ENCODE measurements at places on chromosomes 12 and 14. TPM values are rescaled to one million over a fixed set of nuclear protein-coding genes. Genes with fewer than 3 reads are reported as not detected.
A peak's percentile ranks its signal among the peaks of the same experiment; 100 is the strongest.

HVCN1 gene
- total RNA-seq = 11.5 TPM

IPO8 gene
- total RNA-seq = 30.1 TPM

NR4A1 gene
- total RNA-seq = 11.7 TPM

GLT8D2 gene
- total RNA-seq = not detected

IL26 gene
- total RNA-seq = not detected

SLCO1C1 gene
- total RNA-seq = not detected

TEX22 gene
- 0.67 TPM for total RNA-seq

FOXG1 gene
- total RNA-seq = not detected

FAM186B gene
- total RNA-seq = not detected

WIF1 gene
- not detected for total RNA-seq

NTN4 gene
- not detected for total RNA-seq

TPPP2 gene
- total RNA-seq = not detected

GRCh38 chr14:73143003-73143402 lies 6.7 kb downstream of the PSEN1 start:
- DNase-seq = no peak

DNA sequence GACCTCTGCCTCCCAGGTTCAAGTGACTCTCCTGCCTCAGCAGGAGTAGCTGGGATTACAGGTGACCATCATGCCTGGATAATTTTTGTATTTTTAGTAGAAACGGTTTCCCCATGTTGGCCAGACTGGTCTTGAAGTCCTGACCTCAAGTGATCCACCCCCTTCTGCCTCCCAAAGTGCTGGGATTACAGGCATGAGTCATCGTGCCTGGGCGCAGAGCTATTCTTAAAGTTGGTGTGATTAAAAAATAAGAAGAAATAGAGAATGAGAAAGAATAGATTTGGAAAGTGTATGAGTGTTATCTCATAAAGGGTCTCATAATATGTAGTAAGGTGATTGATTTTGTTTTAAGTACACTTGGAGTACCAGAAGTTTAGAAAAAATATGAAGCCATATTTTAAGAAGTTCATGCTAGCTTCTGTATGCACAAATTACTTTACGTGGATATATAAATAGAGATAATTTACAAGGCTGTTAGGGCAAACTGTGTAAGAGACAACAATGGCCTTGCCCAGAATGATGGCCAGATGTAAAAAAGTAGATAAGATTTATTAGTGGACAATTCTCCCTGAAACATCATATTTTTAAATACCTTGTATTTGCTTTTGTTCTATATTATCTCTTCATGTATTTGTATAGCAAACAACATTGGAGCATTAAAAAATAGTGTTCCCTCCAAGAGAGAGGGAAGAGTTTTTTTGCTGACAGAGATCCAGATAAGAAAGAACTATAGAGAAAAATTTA lies 1108.5 kb downstream of the SLC16A7 start:
- no peak for DNase-seq

- peak; percentile 27 for DNase-seq
Observed at GRCh38 chr12:87861791-87862190, 167.4 kb downstream of the C12orf50 start.

DNA sequence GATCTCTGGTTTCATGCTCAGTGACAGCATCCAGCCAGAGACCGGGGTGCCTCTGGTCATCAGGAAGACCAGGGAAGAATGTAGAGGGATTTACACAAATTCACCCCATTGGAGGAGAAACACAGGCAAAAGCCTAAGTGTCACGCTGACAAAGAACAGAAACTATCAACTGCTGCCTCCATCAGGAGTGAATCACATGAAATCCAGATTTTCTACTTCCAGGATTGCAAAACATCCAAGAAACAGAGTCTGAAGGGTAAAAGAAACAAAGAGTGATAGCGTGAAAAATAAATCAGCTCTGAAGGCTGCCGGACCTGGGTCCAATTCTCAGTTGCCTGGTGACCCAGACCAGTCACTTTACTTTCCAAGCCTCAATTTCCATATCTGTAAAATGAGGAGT lies 136.1 kb upstream of the MAP1LC3B2 start:
- no peak for DNase-seq

DNA sequence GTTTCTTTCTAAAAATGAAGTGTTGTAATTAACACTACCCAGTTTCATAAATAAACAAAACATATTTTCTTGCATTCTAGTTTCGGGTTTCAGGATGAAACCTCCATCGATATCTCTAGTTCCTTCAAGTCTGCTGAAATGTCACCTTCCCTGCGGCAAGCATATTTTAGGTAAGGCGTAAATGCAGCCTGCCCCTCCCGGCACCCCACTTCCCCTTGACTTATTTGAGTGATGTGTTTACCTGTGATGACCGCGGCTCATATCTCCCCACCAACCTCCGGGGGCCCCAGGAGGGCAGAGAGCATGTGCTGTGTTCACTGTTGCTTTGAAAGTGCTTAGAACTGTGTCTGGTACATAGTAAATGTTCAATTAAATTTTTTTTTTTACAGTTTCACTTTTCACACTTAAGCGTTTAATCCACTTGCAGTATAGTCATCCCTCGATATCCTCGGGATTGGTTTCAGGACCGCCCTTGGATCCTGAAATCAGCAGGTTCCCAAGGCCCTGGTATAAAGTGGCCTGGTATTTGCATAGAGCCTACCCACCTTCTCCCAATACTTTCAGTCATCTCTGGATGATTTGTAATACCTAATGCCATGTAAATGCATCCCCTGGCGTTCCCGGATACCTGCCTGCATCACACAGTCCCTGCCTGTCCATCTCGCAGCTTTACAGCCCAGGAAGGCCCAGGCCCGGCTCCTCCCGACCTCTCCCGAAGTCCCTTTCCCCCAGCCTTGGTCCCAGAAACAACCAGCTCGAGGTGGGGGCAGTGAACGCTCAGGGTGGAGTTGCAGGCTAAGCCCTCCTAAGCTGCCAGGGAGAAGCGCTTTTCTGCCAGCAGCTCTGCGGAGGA lies 40.2 kb upstream of the FBRSL1 start:
- no peak for DNase-seq

- DNase-seq = no peak
Observed at GRCh38 chr14:91029456-91030217, 30.8 kb downstream of the RPS6KA5 start.

GRCh38 chr14:38485026-38485425 lies 229.1 kb upstream of the CLEC14A start:
- DNase-seq = no peak

DNA sequence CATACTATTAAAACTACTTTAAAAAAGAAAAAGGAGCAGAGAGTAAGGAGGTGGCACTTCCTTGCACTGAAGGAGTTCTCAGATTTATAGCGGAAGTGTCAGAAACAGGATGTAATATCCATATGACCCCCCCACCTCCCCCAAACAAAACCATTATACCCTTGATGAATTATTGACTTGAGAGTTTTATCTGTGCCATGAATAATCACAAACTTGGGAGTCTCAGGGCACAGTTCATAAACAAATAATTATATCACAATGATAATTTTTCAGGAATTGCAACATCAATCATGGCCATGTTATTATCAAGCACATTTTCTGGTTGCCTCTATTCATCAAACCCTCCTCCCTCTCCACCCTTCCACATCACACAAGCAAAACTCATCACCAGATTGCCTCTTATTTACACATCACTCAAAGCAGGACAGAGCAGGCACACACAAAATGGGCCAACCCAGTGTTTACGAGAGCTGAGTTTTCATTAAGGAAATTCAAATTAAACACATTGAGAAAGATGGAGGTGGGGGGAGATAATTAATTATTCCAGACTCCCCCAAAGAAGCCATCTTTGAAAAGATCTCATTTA lies 141.4 kb downstream of the EGLN3 start:
- no peak for DNase-seq

DNA sequence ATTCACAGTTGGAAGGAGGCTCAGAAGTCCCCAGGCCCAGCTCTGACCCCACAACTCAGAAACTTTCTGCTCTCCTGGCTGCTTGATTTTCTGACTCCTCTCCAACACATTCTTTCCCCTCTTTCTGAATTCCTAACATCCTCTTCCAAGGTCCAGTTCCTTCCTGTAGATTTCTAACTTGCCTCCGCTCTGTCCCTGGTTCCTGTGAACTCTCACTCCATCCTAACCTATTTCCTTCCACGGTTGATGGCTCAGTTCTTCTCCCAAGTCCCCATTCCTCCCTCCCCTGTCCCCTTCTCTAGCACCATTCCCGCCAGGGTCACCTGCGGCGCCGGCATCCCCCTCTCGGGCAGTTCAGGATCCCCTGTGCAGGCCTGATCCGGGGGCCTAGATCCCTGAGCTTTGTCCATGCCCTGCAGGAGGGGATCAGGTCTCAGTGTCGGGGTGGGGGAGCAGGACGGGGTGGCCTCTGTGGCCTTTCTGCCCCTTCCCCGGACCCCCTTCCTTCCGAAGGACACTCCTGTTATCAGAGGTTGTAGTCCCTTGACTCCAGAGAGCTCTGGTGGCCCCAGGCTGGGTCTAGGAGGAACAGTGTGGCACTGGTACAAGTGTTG lies 6.0 kb upstream of the SLC22A17 start:
- DNase-seq = no peak

GRCh38 chr14:100607611-100607956 lies 20.4 kb upstream of the BEGAIN start:
- DNase-seq = no peak

DNA sequence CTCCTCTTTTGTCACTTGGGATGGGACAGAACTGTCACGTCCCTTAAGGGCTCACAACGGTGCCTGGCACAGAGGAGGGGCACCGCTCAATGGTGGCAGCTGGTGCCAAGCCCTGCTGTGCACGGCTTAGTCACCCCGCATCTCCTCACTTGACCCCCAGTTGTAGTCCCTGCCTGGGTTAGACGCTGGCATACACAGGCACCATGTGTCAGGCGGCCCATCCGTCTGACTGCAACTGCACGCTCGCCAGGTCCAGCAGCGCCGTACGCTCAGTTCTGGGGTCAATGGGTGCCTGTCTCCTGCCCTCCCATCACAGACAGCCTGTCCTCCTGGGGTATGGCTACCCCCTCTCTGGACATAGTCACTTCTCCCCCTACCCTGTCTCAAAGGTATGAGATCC lies 1.6 kb upstream of the PACS2 start:
- DNase-seq = no peak

- DNase-seq = no peak
Observed at GRCh38 chr12:85322715-85323114, 42.7 kb downstream of the ALX1 start.

GRCh38 chr12:51388069-51388799 lies 3.0 kb downstream of the GALNT6 start:
- DNase-seq = no peak

DNA sequence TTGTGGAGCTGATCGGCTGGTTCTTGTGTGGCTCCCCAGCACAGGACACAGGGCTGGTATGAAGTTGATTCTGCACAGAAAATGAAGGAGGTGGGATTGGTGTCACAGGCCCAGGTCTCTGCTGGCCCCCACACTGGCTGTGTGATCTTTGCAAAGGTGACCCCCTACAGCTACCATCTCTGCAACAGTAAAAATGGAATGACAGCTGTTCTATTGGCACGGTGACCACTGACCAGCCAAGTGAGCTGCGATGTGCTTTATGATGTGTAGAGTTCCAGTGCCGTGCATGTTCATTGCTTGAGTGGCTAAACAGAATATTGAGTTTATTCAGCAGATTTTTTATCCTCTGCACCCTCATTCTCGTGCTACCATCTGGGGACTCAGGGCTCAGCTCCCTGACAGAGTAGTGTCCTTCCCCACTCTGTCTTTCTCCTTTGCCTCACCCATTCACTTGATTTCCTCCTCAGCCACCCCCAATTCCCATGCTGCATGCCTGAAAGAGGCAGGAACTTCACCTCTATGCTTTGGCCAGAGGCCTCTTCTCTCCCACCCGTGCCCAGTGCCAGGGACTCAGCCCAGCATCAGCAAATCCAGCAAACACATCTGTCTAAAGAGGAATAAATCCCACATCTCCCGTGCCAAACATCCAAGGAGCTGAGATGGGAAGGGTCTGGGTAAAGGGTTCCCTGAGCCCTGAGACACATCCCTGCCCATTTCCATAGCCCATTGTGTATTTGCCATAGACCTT lies 21.2 kb downstream of the C14orf132 start:
- no peak for DNase-seq

DNA sequence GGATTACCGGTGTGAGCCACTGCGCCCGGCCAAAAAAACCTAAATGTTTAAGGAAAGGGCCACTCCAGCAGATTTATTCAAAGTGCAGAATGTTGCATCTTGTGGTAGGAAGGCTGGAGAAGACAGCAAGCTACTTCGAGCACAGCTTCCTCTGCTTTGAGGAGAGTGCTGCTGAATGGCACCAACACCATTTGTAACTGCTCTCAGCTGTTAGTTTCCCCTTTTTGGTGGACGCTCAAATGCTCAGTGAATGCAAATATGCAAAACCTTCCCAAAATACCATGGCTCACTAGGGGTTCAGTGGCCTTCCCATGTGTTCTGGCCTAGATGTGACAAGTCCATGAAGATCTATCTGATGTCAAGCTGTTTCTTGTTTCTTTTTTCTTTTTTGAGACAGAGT lies 2.9 kb upstream of the TDRD9 start:
- peak; percentile 77 for DNase-seq

Measured in Karpas-422 (cell line).